T47D (cell line): ENCODE measurements at places on chromosomes 7 and 10.

DNA sequence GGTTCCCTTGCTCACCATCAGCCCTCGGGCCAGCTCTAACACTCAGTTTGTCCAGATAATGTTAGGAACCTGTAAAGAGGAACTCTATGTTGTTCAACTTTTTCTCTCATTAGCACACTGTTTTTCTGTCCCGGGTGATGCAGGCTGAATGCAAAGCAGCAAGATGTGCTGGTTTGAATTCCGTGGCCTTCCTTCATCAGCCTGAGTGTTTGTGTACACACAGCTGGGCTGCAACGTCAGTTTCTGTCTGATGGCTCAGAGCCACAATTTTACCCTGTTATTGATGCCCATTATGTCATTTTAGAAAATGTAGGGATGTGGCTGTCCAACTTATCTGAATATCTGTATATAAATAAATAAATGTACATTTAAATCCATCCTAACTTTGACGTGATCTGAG, 152.0 kb downstream of the PLPP4 start:
- DNase-seq: no peak

GRCh38 chr7:18393465-18394118, 102.0 kb upstream of the HDAC9 start:
- DNase-seq: no peak

GRCh38 chr10:48478980-48479811, 125.7 kb downstream of the ARHGAP22 start:
- DNase-seq: no peak

DNA sequence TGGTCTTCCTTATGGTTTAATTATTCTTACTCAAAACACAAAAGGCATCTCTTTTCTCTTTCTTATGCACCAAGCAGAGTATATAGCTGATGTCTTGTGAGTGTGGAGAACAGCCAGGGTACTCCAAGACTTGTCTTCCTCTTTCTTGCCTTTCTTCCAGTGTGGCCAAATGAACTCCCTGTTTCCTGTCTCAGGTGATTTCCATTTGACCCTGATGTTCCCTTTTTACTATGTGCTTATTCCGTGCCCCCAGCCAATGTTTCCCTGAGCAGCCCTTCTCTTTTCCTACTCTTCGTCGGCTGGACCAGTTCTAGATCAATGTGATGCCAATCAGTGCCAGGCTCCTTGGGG, 12.6 kb downstream of the OR9A4 start:
- no peak for DNase-seq

DNA sequence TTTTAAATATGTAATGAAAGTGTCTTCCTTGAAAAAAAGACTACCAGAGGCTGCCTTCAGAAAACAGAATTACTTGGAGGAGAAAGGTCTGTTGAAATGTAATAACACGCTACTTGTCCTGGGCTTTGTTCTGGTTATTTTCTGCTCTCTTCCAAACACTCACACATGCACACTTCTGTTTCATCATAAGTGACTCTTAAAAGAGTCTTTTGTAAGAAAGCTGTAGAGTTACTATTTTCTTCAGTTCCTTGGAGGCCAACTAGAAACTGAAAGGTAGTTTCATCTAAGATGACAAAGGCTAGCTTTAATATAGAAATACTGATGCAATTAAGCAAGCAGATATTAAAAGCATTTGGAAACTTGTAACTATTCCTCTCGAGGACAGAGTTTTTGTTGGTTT, 39.1 kb downstream of the TASOR2 start:
- DNase-seq: no peak

DNA sequence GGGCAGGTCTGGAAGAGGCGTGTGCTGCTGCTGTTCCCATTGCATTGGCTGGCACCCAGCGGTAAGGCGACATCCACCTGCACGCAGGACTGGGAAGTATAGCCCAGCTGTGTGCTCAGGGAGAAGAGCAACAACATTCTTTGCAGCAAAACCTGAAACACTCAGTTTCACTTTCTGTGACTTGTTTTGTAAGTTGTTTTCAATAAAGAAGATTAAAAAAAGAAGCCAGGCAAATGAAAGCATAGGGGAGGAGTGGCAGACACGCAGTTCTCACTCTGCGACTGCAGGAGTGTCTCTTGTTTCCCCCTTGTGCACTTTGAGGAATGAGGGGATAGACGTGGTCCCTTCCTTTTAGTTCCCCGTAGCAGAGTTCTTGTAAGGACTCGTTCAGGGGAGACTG, 5.8 kb downstream of the FBH1 start:
- no peak for DNase-seq

- no peak for DNase-seq
Measured at GRCh38 chr10:71534568-71535194, 138.0 kb downstream of the CDH23 start.

DNA sequence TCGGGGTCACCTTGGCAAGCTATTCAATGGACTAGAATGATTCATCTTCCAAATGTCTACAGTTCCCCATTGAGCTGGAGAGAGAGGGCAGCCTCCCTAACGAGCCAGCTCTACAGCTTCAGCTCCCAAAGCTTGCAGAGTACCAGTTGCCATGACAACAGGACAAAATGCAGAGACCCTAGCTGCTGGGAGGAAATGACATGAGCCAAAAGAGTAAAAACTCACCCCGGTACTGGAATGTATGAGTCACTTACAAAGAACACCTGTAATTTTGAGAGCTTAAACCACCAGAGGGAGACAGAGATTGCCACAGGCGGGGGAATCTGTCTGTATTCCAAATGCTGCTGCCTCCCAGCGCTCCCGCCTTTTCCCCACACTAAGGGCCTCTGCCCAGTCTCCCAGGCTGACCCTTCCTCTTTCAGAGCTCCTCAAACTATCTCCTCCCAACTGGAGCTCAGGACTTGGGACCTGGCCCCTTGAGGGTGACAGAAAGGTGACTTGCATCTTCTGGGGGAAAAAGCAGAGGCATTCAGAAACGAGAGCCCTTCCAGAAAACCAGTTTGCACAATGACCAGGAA, 95.5 kb downstream of the CUL2 start:
- peak; percentile 80 for DNase-seq
